Omental fat pad (tissue), 4 donors: ENCODE measurements at places on chromosomes 1 and 21. TPM values are rescaled to one million over a fixed set of nuclear protein-coding genes. Genes with fewer than 3 reads are reported as not detected.

GRCh38 chr1:94209425-94209824 lies 28.0 kb downstream of the ARHGAP29 start:
- no peak for DNase-seq

DNA sequence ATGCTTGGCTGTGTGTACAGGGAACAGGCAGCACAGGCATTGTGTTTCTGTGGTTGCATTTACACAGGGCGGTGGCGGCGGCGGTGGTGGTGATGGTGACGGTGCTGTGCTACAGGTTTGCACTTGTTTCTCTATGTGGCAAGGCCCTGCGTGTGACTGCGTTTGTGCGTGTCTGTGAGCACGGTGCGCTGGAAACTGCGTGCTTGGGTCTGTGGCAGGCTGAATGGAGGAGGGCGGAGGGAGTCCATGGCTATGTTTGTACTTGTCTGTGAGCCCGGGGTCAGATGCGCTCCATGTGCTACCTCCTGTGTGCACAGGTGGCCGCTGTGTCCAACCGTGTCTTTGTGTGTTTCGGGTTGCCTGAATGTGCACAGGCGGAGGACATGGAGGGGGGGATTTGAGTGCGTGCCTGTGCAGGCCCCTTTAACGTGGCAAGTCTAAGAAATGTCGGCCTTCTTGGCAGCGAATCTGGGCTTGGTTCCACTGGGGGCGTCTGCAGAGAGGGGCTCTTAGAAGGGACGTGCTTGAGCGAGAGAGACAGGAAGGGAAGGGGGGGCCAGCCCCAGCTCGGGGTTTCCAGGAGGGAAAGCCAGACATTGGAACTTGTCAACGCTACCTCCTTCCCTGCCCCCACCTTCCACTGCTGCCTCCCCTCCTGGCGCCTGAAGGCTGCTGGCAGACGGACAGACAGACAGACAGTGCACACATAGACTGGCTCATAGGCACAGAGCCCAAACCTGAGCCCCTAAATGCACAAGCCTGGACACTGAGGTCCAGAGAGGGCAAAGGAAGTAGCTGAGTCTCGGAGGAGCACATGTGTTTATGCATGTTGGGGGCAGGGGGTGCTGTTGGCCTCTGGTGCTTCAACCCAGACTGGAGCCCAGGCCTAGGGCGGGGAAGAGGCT lies 32.7 kb upstream of the WASF2 start:
- no peak for DNase-seq

- DNase-seq = no peak
Observed at GRCh38 chr1:63506782-63507181, 16.2 kb downstream of the ITGB3BP start.

- no peak for DNase-seq
Observed at GRCh38 chr1:155888481-155888880, 22.7 kb downstream of the RIT1 start.

DNA sequence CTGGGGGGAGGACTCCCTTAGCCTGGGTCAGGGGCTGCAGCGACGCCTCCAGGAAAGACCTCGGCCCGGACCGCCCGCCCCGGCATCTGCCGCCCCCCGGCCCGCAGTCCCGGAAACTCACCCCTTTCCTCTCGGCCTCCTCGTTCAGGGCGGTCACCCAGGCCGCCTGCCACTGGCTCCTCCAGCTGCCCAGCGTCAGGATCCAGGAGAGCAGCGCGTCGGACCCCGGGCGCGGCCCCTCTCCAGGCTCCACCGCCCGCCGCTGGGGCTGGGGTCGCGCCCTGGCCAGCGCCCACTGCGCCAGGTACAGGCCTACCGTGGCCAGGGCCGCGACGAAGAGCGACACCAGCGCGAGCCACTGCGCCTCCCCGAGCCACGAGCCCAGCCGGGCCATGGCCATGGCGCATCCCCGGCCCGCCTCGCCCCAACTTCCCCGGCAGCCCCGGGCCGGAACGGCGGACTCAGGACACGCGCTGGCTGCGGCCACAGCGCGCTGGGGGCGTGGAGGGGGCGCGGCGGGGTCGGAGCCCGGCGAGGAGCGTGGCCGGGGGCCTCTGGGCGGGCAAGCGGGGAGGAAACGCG lies 478 bp downstream of the C2CD2 start:
- DNase-seq = no peak

DNA sequence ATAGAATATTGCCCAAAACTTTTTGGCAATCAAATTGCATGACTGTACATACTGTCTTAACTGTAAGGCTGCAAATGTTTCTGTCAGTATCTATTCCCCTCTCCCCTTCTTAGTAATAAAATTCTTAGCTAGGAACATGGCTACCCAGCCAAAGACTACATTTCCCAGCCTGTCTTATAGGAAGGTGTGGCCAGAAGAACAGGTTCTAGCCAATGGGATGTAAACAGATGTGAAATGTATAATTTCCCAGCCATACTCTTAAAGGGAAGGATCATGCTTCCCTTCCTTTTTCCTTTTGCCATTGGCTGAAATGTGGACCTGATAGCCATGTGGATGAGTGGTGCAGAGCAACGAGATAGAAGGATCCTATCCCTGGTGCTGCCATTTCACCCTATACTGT lies 7.0 kb upstream of the HIVEP3 start:
- no peak for DNase-seq

The C1orf210 gene
- total RNA-seq = not detected

DNA sequence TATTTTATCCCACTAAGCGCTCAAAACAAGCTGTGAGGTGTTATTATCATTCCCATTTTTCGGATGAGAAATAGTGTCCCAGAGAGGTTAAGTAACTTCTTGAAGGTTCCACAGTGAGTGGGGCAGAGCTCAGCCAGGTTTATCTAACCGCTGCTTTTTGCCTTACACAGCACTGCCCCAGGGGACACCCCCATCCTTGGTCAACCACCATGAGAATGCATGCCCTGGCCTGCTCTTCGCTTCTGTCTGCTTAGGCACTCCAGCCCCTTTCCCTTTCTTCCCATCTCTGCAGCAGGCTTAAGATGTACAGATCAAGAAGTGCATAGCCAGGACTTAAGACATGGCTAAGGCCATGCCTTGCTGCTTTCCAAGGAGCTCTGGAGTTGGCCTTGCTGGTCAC lies 159.0 kb upstream of the CD34 start:
- DNase-seq = no peak

GRCh38 chr1:97210307-97210706 lies 488.7 kb downstream of the PTBP2 start:
- DNase-seq = no peak

- no peak for DNase-seq
Observed at GRCh38 chr1:21149430-21149854, 27.3 kb downstream of the EIF4G3 start.

- DNase-seq = no peak
Observed at GRCh38 chr1:111470596-111470995, 3.2 kb upstream of the C1orf162 start.

DNA sequence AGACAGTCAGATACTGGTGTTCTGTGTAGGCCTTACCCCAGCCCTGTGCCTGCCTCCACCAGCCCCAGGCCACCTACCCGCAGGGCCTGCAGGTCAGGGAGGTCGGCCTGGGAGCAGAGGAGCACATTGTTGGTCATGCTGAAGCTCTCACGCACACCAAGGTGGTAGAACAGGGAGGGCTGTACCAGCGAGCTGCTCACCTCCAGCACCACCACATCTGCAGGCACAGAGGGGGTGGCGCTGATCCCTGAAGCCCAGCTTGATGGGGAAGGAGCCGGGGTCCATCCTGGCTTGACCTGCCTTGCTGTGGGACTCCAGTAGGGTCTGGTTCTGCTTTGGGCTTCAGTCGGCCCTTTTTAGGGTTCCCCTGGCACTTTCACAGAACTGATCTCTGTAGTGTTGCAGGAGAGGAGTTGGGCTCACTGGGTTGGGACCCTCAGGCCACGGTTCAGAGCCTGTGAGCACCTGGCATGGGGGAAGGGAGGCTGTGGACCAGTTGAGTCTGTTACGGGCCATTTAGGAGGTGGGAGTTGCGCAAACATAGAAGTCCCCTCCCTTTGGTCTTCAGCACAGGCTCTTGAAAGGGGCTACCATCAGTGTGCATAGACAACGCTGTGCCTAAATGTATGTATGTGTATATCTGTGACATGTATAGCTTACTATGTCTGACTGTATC lies 1.9 kb downstream of the MAP3K6 start:
- DNase-seq = no peak

The ETV3L gene
- total RNA-seq = not detected

- DNase-seq = no peak
Observed at GRCh38 chr1:234619071-234619480, 9.1 kb upstream of the IRF2BP2 start.

The ESPN gene
- total RNA-seq = not detected

- no peak for DNase-seq
Observed at GRCh38 chr1:33320619-33321165, at the start of gene A3GALT2. Gene A3GALT2 (minus strand): TSS chr1:33321098. CDS start chr1:33321098, 0 bp downstream.

- no peak for DNase-seq
Observed at GRCh38 chr1:46300673-46301405, 2.6 kb downstream of the LRRC41 start.

DNA sequence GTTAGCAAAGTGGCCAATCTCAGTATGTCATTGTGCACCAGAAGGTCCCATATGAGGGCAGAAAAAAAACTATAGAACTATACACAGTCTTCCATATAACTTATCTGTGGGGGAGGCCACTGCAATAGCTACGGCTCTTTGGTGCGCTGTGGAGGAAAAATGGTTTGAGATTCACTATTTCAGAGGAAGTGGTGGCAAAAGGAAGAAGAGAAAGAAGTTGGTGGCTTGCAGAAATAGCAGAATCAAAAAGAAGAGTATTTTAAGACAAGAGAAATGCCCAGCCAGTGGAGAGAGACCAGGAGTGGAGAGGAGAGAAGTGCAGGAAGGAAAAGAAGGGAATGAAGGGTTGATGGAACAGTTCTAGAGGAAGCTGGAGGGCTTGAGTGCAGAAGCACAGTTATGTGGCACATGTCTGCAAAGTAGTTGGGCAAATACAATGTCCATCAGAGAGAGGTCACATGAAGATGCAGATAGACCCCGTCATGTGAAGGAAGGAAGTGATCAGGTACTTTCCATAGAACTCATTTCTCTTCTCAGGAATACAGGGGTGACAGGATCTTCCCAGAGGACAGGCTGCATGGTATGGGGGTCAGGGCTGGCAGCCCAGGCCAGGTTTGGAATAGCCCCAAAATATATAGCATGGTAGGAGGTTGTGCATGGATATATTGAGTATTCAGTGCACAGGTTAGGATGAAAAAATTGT lies 64.6 kb downstream of the RUNX1 start:
- no peak for DNase-seq

GRCh38 chr1:209800984-209801834 lies 4.7 kb downstream of the IRF6 start:
- no peak for DNase-seq

- no peak for DNase-seq
Observed at GRCh38 chr1:69263921-69264391, 303.8 kb upstream of the LRRC7 start.

DNA sequence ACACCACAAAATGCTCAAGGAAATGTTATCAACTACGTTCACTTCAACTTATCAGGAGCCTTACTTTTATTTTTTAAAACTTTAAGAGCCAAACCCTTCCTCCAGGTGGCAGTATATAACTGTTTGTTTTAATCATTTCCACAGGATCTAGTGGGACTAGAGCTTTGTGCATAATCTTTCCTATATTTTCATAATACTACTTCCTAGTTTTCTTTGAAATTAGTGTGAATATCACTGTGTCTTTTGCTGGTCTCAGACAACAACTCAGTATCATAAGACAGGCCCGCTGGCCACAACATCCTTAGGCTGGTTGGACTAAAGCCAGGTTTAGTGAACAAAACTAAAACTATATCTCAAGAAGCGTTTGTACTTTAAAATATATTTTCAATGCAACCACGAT lies 145.5 kb downstream of the TIAM1 start:
- DNase-seq = no peak

DNA sequence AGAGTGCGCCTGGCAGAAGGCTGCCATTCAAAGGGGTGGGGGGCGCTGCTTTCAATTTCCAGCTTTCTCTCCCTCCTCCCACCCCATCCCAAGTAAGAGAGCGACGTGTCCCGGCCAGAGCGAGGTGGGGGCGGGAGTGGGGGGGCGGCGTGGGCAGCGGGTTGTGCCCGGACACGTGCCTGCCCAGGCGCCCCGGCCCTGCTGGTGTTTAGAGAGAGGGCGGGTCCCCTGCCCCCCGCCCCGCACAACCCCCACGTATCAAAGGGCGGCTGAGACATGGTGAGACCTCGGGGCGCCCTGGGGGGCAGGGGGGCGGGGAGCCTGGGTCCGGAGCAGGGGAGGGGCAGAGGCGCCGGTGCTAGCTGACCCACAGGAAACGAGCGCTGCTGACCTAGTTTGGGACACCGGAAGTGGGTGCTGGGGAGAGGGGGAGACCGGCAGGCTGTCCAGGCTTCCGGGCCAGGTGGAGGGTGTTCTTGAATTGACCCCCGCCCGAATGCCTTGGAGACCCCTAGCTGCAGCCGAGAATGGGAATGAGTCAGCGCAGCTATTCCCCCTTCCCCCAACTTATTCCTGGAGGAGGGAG lies 1.3 kb downstream of the ZBTB7B start:
- no peak for DNase-seq

DNA sequence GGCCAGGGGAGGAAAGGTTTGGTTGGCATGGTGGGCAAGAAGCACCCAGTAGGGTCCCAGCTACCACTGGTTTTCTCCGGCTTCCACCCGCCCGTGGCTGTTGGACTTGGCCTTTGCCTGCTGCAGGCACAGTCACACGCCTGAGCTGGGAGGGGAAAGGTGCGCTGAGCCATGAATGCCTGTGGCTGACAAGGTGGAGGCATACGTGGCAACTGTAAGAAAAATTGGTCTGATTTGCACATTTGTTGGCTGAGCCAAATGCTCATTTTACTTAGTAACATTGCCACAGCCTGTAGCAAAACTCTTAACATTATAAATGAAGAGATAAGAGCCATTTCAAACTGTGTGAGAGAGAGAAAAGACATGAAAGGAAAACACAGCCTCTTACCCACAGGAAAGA lies 191.6 kb downstream of the PTPRC start:
- DNase-seq = no peak
